ENCODE measurements at places on chromosomes 13 and 19. TPM values are rescaled to one million over a fixed set of nuclear protein-coding genes. Genes with fewer than 3 reads are reported as not detected.

- no peak for DNase-seq
These were observed 31.6 kb upstream of the C1QTNF9 start for GRCh38 chr13:24277761-24278160.

DNA sequence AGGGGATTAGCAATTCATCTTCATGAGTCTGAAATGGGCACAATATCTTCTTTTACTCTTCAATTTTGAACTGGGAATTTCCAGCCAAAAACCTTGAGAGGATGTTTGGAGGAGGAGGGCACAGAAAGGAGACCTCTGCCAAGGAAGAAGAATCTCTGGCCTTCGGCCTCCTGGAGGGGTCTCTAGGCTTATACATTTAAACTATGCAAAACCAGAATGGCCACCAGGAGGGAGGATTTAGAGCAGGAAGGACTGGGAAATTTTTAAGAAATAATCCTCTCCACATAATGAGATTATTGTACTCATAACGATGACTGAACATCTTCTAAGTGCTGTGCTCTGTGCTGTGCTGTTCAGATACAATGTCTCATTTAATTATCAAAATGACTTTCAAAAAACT, 325.9 kb downstream of the NDFIP2 start:
- no peak for DNase-seq

Gene C5AR1
- not detected for total RNA-seq

DNA sequence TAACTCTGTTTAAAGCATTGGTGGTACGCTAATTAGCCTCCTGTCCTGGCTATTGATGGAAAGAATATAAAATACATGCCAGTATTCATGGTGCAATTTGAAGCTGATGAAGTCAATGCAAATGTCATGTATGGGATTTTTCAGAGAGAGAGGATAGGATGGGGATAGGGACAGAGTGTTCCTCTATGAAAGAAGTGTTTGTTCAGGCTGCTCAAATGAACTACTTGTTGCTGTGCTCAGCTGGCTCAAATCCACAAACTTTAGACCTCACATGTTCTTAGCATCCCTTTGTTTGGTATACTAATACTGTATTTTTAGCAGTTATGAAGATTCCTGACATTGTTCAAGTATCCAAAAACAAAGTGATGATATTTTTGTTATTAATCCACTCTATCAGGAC, 116.5 kb downstream of the SLITRK1 start:
- no peak for DNase-seq

Gene PSG1
- total RNA-seq: 1.5 TPM

GRCh38 chr13:23466144-23467002, 32.9 kb upstream of the SACS start:
- peak; percentile 75 for DNase-seq
